CD8-positive, alpha-beta T cell (primary cell): ENCODE measurements at places on chromosomes 1 and 21.

DNA sequence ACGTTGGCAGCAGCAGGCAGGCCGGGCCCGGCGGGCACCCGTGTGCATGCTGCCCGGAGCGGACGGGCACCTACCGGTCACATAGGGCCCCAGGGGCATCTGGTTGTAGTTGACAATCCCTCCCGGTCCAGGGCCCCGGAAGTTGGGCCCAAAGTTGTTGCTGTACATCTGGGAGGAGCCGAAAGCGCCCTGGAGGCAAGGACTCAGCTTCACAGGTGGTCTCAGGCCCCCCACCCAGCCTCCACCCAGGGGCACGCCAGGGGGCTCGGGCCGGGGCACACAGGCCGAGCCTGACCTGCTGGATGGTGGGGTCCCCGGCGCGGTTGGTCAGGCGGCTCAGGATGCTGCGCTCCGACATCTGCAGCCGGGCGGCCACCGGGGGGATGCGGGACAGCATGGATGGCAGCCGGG is 60.6 kb downstream of the KCNAB2 start:
- no peak for DNase-seq

GRCh38 chr1:226443033-226443432 is 35.1 kb upstream of the PARP1 start:
- no peak for DNase-seq

- DNase-seq: no peak
These were observed 570 bp upstream of the NPR1 start for GRCh38 chr1:153677718-153678518.

GRCh38 chr1:234620272-234621126 is 10.5 kb upstream of the IRF2BP2 start:
- no peak for DNase-seq

GRCh38 chr1:29519788-29520110 is 283.4 kb downstream of the PTPRU start:
- DNase-seq: no peak

DNA sequence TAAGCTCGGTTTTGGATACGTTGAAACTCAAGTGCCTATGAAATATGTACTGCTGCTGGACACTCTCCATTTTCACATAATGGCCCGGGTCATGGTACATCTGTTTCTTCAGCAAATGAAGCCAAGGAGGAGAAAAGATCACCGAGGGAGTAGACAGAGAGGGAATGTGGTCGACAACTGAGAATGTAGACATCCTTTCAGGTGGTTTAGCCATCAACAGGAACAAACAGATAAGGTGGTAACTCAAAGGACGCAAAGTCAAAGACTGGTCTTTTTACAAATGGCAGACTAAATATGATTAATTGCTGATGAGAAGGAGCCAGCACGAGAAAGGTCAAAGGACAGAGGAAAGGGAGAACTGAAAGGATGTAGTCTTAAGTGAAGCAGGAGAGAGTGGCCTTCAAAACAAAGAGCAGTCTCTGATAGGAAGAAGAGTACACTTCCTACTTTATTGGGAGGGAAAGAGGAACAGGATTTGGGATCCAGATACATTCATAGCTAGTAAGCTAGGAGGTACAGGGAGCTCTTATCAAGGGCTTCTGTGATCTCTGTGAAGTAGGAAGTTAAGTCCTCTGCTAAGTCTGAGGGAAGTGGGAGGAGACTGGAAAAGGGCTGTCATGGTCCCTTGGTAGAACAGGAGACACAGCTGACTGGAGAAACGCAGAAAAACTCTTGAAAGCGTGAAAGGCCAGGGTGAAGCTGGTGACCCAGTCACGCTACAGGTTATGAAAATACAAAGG is 28.3 kb downstream of the NUP133 start:
- no peak for DNase-seq
